Esophagus muscularis mucosa (tissue), 4 donors: ENCODE measurements at places on chromosomes 2 and 18. TPM values are rescaled to one million over a fixed set of nuclear protein-coding genes. Genes with fewer than 3 reads are reported as not detected.

PFN4 gene
- not detected for total RNA-seq

RUFY4 gene
- not detected for total RNA-seq

GKN1 gene
- total RNA-seq = not detected

PRKRA gene
- total RNA-seq = 76.2 TPM

POTEJ gene
- not detected for total RNA-seq

WDR12 gene
- 17.6 TPM for total RNA-seq

SFT2D3 gene
- total RNA-seq = 9.1 TPM

ACVR2A gene
- 33.5 TPM for total RNA-seq

XDH gene
- not detected for total RNA-seq

NGEF gene
- 0.33 TPM for total RNA-seq

L3MBTL4 gene
- 2.9 TPM for total RNA-seq

SCN9A gene
- total RNA-seq = 7.8 TPM

ABCB11 gene
- total RNA-seq = not detected

- no peak for DNase-seq
These were observed 84.9 kb upstream of the MRPS9 start for GRCh38 chr2:104952976-104953375.

DNA sequence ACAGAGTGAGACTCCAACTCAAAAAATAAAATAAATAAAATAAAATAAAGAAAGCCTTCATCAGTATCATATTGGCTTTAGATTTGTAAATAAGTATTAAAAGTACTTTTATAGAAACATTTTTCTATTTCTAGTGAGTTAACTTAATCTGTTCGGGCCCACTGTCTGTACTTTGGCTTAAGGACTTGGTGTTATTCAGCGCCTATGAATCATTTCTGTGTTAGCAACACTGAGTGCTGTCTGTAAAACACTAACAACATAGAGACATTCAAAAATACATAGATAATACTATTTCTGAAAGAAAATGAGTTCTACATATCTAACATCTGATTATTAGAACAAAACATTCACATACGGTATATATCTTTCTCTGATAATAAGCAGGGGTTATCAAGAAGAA lies 221.5 kb upstream of the CDH19 start:
- DNase-seq = no peak

DNA sequence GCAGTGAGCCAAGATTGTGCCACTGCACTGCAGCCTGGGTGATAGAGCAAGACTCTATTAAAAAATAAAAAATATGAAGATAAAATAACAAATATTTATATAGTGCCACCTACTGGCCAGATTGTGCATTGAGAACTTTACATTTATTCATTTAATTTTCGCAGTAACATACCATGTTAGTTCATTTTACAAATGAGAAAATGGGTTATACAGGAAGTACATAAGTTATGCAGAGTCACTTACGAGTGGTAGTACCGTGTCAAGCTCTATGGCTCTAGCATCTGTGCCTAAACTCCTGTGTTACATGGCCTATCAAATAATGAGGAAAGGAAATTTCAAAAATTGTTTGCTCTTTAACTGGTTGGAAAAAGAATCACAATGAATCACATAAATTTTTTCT lies 27.9 kb downstream of the RIF1 start:
- no peak for DNase-seq

DNA sequence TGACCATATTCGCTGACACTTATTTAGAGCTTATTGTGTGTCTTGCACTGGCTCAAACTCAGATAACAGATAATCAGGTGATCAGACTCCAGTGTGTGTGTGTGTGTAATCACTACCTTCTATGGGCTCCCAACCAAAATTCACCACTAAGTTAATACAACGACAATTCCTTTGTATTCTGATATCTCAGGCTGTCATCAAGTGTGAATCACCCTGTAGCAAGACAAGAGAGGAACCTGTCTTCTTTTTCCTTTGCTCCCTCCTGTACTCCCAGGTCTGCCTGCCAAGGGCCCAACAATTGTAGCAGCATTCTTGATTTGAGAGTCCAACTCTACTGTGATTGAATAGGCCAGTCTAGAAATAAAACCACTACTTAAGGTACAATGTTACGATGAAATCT lies 25.8 kb downstream of the ITGB6 start:
- DNase-seq = no peak

DNA sequence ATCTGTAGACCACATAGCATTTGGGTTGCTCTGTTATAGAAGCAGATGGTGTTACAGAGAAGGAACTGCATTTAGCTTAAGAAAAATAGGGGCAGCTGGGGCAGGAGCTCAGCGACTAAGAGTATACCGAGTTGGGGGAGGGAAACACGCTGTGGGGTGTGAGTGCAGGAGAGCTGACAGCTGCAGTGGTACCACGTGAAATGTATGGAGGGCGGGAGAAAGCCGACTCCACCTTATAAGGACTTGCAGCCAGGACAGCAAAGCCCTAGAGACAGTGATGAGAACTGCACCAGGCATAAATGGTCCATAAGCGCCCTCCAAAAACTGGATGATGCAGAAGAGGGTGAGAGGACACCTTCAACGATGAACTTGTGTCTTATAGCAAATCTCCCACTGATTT lies 237.6 kb downstream of the PRKCE start:
- DNase-seq = no peak

DNA sequence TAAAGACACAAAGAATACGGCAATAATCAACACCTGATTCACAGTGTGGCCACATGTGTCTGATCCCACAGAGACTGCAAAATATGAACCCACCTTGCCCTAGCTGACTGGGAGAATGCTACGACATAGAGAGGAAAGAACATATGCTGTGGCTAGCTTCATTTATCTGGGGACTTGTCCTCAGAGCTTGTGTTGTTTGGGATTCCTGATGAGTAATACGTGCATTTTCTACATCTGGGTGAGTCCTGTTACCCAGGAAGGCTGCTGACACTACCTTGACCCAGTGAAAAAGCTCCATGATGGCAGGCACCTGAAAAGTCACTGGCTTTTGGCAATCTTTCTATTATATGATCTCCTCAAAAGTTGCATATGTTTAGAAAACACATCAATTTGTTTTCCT lies 427.7 kb upstream of the LYPD1 start:
- no peak for DNase-seq

GRCh38 chr2:183967756-183968155 lies 630.6 kb upstream of the ZNF804A start:
- DNase-seq = no peak

DNA sequence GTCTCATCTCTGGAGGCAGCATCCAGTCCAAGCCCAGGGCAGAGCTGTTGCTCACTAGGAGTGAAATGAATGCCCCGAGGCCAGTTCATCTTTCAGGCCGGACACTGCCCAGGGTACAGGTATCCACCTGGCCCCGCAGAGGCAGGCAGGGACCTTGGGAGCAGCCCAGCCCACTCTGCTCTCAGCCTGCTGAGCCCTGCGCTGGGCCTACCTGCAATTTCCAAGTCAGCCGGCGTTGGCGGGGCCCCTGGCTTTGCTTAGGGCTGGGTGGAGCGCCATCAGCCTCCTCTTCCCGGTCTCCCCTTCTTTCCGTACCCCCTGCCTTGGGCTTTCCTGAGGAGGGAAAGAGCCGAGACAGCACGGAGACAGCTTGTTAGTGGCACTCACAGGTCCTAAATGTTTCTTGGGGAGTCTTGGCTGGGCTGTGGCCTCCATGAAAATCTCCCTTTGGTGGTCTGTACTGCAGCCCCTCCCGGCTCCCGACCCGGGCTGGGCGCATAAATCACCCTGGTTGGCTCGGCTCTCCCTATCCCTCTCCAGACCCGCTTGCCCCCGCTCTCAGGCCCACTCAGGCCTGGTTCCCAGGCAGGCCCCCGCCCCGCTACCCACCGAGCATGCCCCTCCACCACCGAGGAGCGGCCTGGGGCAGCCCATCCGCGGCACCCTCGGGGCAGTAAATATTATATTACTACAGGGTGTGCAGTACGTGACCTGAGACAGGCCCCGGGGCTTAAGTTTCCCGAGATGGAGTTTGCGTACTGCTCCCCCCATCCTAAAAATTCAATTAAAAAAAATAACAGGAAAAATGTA lies 106.7 kb downstream of the DYSF start:
- no peak for DNase-seq

DNA sequence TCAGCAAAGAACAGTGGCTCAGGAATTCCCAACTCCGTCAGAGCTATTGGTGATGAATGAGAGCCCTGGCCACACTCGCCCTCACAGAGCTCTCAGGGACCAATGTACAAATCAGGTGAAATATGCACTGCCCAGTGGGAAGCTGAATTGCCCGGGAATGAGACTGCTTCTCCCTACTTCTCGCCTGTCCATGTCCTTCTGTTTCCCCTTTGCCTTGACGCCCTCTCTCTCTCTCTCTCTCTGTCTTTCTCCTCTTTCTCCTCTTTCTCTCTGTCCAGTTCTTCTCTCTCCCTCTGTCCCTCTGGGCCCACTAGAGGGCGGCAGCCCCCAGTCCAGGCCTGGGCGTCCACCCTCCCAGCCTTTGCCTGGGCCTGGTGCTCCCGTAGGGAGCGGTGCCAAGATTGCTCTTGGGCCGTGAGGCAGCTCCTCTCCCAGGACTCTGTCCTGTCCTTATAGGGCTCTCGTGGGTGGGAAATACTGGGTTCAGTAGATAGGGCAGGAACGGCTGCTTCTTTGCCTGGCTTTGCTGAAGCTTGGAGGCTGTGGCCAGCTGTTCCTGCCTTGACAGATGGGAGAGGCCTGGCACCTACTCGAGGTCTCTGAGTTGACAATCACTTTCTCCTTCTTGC lies 28.4 kb upstream of the PUM2 start:
- DNase-seq = peak; percentile 94

- no peak for DNase-seq
These were observed 71.0 kb downstream of the CWC22 start for GRCh38 chr2:179936141-179936540.

DNA sequence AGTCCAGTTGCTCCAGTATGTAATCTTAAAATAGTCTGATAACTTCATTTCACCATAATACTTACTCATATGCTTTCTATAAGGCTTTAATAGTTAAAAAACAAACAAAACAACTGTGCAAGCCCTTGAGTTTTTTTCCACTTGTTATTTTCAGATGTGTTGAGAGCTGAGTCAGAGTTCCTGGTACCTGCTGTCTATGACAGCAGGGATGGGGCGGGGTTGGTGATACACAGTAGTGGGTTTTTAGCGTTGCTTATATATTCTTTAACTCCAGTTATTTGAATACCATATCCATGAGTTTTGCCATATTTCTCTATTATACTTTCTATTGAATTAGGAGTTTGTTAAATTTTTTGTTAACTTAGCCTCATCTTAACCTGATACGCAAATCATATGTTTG lies 5.0 kb downstream of the NAPG start:
- DNase-seq = no peak

- DNase-seq = no peak
These were observed 419.0 kb downstream of the NBAS start for GRCh38 chr2:15142069-15142689.

- no peak for DNase-seq
These were observed 147.1 kb downstream of the NOL4 start for GRCh38 chr18:34077599-34077998.

- DNase-seq = no peak
These were observed 334.6 kb downstream of the ARL6IP6 start for GRCh38 chr2:153052807-153053559.

DNA sequence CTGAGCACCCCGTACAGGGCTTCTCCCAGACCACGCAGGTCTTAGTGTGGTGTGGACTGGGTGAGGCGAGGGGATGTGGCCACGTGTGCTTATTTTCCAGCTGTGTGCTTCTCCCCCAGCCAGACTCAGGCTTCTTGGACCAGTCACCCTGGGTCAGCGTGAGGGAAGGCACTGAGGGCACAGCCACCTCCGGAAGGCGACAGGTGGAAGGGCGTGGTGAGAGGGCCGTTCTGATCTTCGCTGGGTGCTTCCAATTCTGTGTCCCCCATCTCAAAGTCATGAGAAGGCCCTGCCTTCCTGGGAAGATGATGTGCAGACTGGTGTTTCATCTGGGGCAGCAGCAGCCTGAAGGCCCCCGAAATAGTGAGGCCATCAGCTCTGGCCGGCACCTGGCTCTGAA lies 169.7 kb upstream of the MYCN start:
- no peak for DNase-seq

- DNase-seq = no peak
These were observed at the start of gene CDKL4 for GRCh38 chr2:39243469-39244123. Gene CDKL4, minus strand, starts transcription at chr2:39243970.

GRCh38 chr2:64177315-64177714 lies 33.1 kb upstream of the PELI1 start:
- no peak for DNase-seq

DNA sequence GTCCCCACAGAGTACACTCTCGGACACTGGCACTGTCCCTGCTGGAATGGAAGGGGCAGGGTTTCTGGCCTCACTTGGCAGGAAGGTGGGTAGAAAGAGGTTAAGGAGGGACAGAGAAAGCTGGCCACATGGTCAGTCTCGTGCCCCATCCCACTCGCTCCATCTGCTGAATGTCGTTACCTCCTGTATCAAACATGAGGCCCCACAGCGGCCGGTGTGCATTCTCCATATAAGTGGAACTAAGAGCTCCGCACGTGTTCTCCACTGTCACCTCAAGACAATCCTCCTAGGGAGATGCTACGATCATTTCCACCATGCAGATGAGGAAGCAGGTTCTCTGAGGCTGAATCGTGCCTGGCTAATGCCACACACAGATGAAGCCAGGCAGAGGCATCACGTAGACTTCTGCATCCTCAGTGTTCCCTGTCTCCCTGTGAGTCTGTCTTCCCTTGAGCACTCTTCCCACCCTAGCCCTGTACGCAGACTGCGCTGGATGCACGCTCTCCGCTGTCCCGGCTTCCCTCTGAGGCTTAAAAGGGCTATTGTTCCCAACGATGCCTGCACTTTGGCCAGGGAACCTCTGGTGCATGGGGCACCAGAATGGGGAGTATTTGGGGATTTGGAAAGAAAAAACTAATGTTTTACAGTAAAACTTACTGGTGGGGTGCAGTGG lies 35.1 kb downstream of the MAL start:
- DNase-seq = no peak

DNA sequence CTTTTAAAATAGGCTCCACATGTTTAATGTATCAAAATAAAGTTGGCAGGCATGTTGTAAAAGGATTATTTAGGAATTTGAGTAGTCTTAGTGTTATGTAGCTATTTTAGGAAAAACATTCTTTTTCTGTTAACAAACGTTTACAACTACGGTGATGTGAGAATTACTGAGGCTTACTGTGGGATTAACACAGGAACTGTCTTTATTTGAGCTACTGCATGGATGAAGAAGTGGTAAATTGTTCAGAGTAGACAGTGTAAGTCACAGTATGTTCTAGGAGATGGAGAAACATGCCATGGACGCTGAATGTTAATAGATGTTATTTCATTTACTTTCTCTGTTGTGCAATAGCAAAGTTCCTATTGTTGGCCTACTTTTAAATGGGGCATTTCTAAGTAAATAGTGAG lies 1.6 kb downstream of the PPM1B start:
- DNase-seq = no peak
